Activated CD4-positive, alpha-beta T cell treated with anti-CD3 and anti-CD28 coated beads for 36 hours (primary cell): ENCODE measurements at places on chromosomes 12 and 14. TPM values are rescaled to one million over a fixed set of nuclear protein-coding genes. Genes with fewer than 3 reads are reported as not detected.

- no peak for DNase-seq
Measured at GRCh38 chr12:83186419-83186818, 499.7 kb downstream of the TMTC2 start.

DNA sequence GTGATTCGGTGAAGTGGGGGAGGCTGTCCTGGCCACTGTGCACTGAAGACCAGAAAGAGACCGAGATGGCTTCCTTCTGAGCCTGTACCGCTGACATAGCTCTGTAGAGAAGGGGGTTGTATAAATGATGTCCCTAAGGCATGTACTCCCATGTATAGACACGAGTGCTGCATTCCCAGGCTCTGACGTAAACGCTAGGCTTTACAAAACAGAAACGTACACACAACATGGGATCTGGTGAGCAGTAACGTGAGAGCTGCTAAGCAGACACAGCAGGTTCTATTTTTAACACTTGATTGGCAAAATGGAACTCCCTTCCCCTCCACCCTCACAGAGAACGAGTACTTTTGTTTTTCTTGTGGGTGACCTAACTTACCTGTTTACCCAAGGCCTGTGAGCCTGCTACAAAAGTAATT lies 35.9 kb downstream of the ACADS start:
- DNase-seq, result no peak

DNA sequence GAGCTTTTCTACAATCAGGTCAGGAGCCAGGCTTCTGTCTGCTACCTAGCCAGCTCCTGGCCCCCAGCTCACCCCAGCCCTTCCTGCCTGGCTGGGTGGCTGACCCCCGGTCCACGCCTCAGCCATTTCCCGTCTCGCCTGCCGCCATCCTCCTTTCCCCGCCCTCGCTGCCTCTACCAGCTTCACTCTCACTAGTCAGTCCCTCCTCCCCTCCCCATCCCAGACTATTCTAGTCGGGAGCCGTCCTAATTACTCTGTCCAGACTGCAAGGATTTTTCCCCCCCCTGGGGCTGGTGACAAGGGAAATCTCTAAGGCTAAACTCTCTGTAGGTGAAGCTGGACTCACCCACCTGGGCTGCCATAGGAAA lies 825 bp downstream of the DHH start:
- DNase-seq, result no peak

DNA sequence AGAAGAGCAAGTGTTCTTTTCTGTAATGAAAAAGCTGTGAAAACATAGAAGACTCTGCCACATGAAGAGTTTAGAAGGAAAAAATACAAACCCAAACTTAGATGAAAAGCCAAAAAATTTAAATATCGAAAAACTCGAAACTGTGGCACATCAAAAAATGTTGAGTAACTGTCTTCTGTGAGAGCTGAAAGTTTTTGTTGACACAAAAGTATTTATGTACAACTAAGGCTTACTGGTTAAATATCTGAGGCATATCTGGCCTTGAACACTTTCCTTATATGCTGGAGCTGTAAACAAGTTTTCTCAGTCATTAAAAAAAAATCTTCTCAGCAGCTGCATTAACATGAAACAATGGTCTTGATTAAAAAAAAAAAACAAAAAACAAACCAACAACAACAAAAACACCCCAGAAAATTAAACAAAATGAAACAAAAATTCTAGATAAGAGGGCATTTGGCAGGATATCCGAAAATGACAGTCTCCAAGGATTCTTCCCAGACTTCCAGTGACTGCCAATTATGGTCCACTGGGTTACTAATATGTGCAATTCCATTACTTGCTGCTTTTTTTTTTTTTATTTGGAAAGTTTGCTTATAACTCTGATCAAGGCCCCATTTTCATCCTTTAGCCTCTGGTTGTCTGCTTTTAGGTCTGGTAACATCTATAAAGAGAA lies 84.7 kb upstream of the PAWR start:
- DNase-seq, result no peak

GRCh38 chr12:42853370-42854140 lies 264.0 kb upstream of the PRICKLE1 start:
- DNase-seq, result no peak

- no peak for DNase-seq
Measured at GRCh38 chr12:12683136-12683697, 12.8 kb downstream of the GPR19 start.

DNA sequence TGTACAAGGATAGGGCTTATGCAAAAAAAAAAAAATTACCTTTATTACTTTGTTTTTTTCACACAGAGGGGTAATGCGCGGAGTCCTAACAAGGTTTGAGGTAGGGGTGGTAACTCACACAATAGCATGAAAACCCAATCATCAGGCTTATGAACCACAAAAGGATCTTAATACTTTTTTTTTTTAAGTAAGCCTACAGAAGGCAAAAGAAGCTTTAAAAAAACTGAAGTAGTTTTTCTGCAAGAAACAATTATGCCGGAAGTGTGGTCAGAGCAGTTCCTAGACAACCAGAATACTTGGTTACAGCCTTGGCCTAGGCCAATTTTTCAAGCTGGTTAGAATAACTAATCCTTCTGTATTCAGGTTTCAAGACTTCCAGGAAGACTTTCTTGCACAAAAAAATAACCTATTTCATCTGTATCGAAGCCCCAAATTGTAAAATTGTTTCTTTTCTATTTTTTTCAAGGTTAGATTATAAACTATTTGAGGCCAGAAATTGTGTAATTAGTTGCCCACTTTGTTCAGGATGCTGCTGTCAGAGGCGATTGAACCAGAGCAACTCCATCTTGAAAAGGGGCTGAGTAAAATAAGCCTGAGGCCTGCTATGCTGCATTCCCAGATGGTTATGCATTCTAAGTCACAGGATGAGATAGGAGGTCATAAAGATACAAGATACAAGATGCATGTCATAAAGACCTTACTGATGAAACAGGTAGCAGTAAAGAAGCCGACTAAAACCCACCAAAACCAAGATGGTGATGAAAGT lies 1.8 kb upstream of the GNS start:
- DNase-seq, result no peak

GRCh38 chr12:57233357-57234232 lies 4.1 kb downstream of the SHMT2 start:
- no peak for DNase-seq

DNA sequence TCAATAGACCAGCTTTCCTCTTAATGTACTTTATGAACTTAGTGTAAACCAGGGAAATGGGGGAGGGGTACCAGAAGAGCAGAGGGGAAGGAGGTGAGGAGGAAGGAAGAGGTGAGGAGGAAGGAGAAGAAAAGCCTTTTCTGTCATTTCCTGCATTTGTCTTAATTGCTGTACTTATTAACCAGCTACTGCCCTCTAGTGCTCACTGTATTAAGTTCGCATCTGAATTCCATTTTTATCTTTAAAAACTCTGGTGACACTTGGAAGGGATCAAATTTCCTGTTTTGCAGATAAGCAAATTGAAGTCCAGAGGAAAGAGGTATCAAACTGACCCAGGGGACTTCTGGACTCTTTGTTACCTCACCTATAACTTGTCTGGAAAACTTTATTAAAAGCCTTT lies 22.2 kb downstream of the MANSC1 start:
- no peak for DNase-seq

- no peak for DNase-seq
Measured at GRCh38 chr12:65988596-65988995, 142.0 kb downstream of the LLPH start.

DNA sequence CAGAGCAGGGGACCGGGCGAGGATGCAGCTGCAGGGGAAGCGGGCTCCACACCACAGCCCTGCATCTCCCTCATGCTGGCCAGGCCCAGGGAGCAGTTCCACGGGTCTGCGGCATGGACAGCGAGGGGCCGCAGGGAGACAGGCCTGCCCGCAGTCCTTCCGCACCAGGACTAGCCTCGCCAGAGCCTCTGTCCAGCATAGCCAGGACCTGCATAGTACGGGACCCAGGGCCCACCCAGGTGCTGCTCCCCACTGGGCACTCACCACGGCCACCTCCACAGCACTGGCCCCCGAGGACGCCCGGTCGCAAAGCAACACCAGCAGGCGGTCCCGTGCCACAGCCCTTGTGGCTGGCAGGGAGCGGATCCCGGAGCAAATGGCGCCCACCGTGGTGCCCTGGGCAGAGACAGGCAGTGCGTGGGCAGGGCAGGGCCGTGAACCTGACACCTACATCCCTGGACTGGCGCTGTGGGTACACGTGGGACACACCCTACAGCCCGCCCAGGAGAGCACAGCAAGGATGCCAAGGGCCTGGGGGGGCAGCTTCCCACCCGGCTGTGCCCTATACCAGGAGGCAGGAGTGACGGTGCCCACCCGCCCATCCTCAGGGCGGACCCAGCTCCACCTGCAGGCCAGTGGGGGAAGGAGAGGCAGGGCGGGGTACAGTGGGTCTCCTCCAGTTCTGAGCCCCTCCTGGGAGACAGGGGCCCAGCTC lies 23.8 kb downstream of the JAG2 start:
- DNase-seq, result peak; percentile 3

DNA sequence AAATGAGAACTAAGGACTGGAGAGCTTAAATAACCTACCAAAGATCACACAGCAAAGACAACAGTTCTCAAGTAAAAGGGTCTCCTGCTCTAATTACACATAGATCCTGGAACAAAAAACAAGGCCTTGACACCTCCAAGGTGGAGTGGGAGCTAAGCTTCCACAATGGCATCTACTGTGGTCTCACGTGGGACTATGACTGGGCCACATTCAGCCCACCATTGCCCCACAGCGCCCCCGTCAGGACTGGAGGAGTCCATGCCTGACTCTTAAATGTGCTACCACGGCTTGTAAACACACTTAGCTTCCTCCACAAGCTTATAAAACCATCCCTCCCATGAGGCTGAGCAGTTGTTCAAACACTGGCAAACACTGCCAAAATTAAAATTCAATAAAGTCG lies 88.5 kb downstream of the GCH1 start:
- peak; percentile 77 for DNase-seq

DNA sequence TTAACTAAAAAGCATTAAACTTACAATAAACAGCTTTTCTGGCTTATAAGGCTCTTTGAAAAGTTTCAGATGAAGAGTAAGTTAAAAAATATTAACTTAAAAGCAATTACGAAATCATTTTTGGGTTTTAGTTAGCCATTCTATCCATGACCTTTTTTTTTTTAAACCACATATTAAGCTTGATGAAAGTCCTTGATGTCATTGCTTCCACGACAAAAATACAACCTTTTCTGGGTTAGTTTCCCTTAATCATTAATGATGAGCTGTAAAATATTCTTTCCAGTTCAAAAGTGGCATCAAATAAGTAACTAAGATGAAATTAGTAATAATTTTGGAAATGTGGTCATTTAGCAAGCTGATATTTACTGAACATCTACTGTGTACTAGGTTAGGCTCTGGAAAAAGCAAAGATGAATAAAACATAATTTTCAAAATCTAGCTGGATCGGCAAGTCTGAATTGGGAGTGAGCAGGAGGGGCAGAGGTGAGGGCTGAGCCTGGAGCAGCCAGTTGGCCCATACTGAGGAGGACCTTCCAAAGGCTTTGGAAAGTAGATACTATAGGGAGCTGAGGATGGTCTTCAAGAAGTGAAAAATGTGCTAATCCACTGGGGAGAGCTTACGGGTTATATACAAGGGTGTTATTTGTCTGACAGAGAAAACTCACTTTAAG lies 345.2 kb downstream of the ZFP36L1 start:
- DNase-seq, result no peak

CHD8 gene
- 84.3 TPM for total RNA-seq

CLEC4D gene
- not detected for total RNA-seq

KCNC2 gene
- not detected for total RNA-seq

DTX1 gene
- 12.9 TPM for total RNA-seq

PTGDR gene
- not detected for total RNA-seq

SSTR1 gene
- not detected for total RNA-seq

EPS8 gene
- 2.0 TPM for total RNA-seq
